ENCODE measurements at places on chromosomes 6 and 20. TPM values are rescaled to one million over a fixed set of nuclear protein-coding genes. Genes with fewer than 3 reads are reported as not detected.

SUMO4 gene
- total RNA-seq, result 2.8 TPM

RSPO4 gene
- total RNA-seq, result 2.4 TPM

GTF2H4 gene
- total RNA-seq, result 40.8 TPM

HLA-DRA gene
- total RNA-seq, result 2.1 TPM

RBPJL gene
- total RNA-seq, result not detected

POLH gene
- total RNA-seq, result 33.2 TPM

DLL1 gene
- 11.7 TPM for total RNA-seq

CST3 gene
- total RNA-seq, result 483 TPM

MCCD1 gene
- not detected for total RNA-seq

GNRH2 gene
- 0.99 TPM for total RNA-seq

PRL gene
- total RNA-seq, result 0.48 TPM

SLC17A1 gene
- total RNA-seq, result 1.2 TPM

DCDC2 gene
- 5.5 TPM for total RNA-seq

KCNG1 gene
- 78.8 TPM for total RNA-seq

LSM2 gene
- total RNA-seq, result 74.5 TPM

PRND gene
- total RNA-seq, result not detected

OXT gene
- total RNA-seq, result 1.2 TPM

GPRC6A gene
- 0.19 TPM for total RNA-seq

SEMG2 gene
- total RNA-seq, result not detected

RCAN2 gene
- total RNA-seq, result 6.9 TPM

STXBP5 gene
- total RNA-seq, result 21.0 TPM

HSPA12B gene
- total RNA-seq, result 0.10 TPM

OPRL1 gene
- total RNA-seq, result 0.50 TPM

PRSS16 gene
- 28.9 TPM for total RNA-seq

SLC22A3 gene
- 0.87 TPM for total RNA-seq

TP53TG5 gene
- total RNA-seq, result not detected

HRH3 gene
- total RNA-seq, result 0.24 TPM

CDSN gene
- not detected for total RNA-seq

NKX2-4 gene
- not detected for total RNA-seq

SALL4 gene
- 12.6 TPM for total RNA-seq

CD93 gene
- 0.05 TPM for total RNA-seq

CD24 gene
- total RNA-seq, result 1,512 TPM

REV3L gene
- total RNA-seq, result 28.5 TPM

SMLR1 gene
- 0.53 TPM for total RNA-seq

Data from type B pancreatic cell (in vitro differentiated cells).